OCI-LY7 (cell line): ENCODE measurements at places on chromosomes 2 and 18.

DNA sequence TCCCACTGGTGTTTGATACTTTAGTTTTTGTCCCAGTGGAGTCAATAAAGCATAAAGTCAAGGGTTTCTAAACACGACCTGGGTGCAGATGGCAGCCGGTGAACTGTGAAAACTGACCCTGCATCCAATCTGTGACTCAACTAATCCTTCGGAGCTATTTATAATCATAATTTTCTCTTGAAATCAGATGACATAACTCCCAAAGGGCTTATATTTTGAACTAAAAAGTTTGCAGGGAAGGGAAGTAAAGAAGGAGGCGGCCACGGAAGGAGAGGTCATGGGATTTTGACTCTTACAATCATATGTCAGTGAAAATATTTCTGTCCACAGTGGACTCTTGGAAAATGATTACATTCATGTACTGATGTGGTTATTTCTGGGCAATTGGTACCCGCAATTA, 178.5 kb downstream of the PDE1A start:
- no peak for DNase-seq

- DNase-seq: no peak
Measured at GRCh38 chr2:24452502-24452885, 38.6 kb upstream of the NCOA1 start.

- no peak for DNase-seq
Measured at GRCh38 chr18:38576349-38576748, 1010.8 kb upstream of the CELF4 start.

GRCh38 chr2:28098501-28099225, 208.1 kb downstream of the BABAM2 start:
- DNase-seq: no peak

GRCh38 chr2:210860276-210860675, 303.9 kb downstream of the CPS1 start:
- no peak for DNase-seq

- no peak for DNase-seq
Measured at GRCh38 chr2:44771522-44771921, 170.0 kb upstream of the SIX3 start.

DNA sequence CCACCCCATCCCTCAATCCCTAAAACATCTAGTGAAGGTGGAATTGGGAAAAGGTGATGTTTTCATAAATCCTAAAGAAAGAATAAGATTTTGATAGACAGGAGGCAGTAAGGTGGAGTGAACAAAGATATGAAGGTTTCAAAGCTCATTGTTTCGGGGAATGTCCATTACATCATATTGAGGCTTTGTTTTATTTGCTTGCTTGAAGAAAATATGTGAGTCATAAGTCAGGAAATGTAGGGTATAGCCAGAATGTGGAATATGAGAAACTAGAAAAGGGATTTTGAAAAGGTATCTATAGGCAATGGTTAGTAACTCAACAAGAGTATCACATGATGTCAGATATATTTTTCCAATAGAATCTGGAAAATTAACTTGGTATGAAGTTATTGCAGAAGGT, 1178.5 kb upstream of the ACVR2A start:
- no peak for DNase-seq

GRCh38 chr2:223101340-223102039, 49.5 kb downstream of the KCNE4 start:
- DNase-seq: peak; percentile 16

DNA sequence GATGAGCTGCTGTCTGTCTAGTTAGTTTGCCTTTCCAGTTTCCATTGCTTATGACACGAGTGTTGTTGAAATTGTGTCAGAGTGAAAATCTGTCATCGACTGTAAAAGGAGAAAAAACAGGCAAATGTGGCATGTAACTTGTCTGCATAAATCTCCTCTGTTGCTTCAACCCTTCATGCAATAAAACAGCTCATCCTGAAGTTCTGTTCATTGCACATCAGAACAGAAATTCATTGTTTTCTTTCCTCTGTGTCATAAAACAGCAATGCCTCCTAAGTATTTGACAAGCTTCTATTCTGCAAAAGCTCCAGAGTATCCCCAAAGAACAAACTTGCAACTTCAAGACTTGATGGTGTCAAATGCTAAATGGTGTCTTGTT, 432.1 kb downstream of the MEIS1 start:
- DNase-seq: no peak

- DNase-seq: no peak
Measured at GRCh38 chr18:23265682-23266399, 130.6 kb downstream of the CABLES1 start.

GRCh38 chr18:74050807-74051206, 96.8 kb downstream of the FBXO15 start:
- DNase-seq: no peak

- no peak for DNase-seq
Measured at GRCh38 chr2:160952464-160953254, 207.6 kb upstream of the TANK start.

DNA sequence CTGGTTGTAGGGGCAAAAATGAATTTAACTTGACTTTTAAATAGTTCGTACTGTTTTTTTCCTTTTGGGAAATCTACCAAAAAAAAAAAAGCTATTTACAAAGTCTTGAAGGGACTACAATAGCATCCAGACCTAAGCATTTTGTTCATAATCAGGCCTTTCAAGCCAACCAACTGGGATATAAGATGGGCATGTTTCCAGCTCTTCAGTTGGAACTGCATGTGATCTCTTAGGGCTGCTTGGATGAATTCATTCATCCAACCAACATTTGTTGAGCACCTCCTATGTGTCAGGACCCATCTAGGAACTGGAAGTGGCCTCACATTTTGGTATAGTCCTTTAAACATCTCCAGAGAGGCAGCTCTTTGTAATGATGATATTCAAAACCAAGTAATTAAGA, 98.6 kb downstream of the AAK1 start:
- DNase-seq: no peak

DNA sequence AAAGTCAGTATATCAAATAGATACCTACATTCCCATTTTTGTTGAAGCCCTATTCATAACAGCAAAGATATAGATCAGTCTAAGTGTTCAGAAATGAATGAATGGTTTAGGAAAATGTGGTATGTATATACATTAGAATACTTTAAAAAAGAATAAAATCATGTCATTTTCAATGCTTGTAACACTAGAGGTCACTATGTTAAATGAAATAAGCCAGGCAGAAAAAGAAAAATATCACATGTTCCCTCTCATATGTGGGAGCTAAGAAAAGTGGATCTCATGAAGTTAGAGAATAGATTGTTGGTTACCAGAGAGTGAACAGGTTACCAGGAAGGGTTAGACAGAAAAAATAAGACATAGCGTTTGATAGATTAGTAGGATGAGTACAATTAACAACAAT, 1111.0 kb upstream of the SLC39A10 start:
- DNase-seq: peak; percentile 4

DNA sequence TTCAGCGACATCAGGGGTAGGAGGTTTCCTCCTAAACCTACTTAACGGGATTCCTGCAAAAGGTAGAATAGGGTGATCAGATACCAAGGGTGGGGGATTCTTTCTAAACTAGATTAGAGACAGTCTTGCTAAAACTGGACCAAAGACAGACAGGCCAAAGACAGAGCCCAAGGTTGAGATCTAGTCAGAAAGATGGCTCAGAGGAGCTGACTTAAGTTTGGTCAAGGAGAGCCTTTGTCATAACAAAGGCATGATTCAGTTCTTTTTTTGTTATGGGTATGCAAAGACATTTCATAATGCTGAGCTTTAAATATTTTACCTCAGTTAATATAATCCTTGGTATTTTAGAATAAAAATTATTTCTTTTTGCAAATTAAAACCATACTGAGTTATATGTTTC, 17.8 kb upstream of the GPR75 start:
- DNase-seq: no peak

DNA sequence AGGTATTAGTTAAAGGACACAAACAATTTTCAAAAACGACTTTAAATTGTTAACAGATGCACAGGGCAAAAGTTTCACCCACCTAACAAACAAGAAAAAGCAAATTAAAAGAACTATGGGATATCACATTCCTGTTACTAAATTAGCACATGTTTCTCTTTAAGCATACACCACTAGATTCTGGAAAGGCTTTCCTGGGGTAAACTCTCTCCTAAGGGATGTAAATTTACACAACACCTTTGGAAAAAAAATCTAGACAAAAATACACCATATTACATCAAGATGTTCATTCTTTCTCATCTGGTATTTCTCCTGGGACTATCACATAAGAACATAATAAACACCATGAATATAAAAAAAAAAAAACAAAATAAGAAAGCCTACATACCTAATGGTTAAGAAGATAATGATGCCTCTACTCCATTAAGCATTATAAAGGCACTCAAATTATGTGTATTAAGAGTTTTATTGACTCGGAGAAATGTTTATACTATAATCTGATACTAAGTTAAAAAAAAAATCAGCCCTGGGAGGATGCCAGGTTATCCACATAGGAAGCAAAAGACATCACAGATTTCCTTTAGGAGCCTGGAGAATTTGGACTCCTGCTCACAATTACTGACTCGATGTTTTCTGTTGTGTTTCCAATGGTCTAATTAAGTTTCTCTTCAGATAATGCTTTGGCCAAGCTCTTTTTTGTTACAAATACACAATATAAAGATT, 82.8 kb upstream of the AFF3 start:
- no peak for DNase-seq

GRCh38 chr2:54416938-54417337, 39.2 kb upstream of the SPTBN1 start:
- no peak for DNase-seq

DNA sequence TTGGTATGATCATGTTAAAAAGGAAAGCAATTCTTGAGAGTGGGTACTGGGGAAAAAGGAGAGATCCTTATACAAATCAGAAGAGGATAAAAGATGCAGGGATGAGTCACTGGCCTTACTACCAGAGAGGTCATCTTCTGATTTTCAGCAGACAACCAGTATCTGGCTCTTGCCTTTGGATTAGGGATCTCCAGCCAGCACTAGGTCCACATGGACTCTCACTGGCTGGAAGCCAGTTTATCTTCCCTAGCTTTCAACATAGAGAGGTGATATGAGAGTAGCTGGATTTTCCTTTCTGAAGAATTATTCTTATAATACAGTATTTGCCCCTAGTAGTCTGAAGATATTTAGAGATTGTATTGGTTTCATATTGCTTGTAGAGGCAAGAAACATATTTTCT, 30.2 kb downstream of the CERKL start:
- no peak for DNase-seq

GRCh38 chr18:25058521-25058920, 293.4 kb downstream of the ZNF521 start:
- DNase-seq: peak; percentile 8

DNA sequence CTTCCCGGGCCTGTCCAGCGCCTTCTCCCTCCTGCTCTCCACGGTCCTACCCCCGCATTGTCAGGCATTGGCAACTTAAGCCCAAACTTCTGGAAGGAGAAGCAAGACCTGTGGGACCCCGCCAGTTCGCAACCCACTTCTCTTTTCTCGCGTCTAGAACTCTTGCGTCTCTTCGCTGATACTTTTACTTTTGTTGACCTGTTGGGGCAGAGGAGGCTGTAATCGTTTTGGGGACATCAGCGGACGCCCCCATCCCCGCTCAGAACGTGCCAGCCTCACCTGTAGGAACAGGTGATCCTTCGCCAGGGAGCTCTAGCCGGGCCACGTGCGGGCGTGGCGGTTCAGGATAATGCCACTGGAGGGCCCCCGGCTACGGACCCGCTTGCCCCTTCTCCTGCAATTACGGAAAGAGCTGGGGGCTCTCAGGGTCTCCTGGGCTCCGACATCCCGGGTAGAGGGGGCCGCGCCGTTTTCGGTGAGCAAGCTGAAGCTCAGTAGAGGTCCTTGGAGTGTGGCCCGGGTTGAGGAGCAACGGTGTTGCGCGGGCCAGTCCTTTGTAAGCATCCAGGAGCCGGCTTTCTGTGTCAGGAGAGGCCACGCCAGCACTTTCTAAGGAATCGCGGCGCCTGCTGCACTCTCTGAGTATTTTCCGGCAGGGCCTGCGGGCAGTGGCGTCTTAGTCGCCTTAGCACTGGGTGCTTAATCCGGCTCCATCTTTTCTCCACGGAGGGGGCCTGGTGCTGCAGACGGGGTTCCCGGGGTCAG, 1.6 kb downstream of the MTCL1 start:
- DNase-seq: peak; percentile 72

- no peak for DNase-seq
Measured at GRCh38 chr2:105248316-105249070, 7.0 kb downstream of the GPR45 start.

DNA sequence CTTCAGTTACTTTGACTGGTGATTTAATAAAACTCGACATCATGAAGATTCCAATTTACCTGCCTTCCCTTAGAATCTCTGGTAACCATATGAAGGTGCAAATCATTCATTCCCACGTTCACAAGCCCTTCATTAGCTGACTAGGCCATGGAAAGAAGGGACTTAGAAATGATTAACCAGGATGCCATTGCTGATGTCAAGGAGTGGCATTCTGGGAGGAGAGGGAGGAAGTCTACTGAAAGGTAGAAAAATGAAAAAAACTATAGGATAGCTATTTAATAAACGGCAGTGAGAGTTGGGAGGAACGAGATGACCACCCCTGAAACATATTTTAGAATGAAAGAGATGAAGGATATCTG, 1.4 kb downstream of the ATIC start:
- no peak for DNase-seq

GRCh38 chr2:232897598-232898408, 27.7 kb downstream of the SNORC start:
- no peak for DNase-seq

- no peak for DNase-seq
Measured at GRCh38 chr18:79252904-79253633, 142.7 kb upstream of the NFATC1 start.

GRCh38 chr2:217127744-217128143, 267.9 kb upstream of the TNP1 start:
- no peak for DNase-seq

DNA sequence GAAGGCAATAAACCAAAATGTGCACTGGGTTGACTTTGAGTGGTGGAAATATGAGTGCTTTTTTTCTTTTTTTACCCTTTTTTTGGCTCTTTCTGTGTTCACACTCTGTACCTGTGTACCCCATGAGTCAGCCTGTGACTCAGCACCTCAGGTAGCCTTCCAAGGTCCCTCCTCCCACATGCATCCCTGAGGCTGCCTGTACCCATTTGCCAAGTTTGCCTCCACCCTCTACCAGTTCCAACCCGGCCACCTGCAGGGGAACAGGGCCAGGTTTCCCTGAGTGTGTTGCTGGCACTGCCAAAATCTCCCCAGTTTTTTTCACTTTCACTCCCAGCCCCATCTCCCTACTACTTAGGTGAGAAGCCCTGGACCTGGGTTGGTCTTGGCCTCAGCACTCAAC, 14.0 kb downstream of the CXCR1 start:
- DNase-seq: no peak

GRCh38 chr2:211329421-211329820, 773.0 kb downstream of the CPS1 start:
- DNase-seq: no peak

DNA sequence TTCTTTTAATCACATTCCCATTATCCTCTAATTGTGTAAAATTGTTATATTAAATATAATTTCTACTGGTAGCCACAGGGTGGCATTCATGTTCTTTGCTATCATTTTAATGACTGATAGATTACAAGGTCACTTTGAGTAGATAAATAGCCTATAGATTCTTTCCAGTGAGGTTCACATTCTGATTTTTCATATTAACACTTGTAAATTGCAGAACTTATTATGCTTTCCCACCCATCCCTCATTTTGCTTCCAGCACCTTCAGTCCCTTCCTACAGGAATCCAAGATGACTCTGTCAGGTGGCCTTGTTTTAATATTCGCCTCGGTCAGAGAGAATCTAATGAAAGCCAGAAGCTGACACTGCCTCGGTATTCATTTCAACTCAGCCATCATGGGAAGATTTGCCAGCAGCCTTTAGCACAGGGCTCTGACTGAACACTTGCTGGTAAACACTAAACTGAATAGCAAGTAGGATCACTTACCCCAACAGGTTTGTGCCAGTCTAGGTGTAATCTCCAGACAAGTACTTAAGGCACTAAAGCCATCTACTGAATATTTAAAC, 101.2 kb upstream of the FSHR start:
- no peak for DNase-seq
